Activated naive CD4-positive, alpha-beta T cell (primary cell): ENCODE measurements at places on chromosomes 4 and X.

DNA sequence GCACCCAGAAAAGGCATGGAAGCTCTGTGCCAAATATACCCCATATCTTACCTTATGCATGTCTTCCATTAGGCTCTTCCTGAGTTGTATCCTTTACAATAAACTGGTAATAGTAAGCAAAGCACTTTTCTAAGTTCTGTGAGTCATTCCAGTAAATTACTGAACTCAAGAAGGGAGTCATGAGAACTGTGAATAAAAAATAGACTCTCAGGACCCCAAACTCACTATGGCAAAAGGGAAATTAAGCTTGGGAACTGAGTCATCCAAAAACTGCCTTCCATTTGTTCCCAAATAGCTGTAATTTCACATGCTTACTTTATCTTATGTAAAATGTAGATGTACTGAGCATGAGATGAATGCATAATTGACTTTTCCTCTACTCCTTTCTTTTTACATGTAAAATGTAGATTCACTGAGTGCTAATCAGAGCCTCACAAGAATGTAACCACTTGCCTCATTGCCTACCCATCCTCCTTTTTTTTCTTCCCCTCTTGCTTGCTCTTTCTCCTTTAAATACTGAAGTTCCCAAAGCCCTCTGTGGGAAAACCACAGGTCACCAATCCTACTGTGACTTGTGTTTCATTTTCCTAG is 8.1 kb downstream of the TCEAL3 start:
- no peak for DNase-seq

- no peak for DNase-seq
These were observed 226.0 kb upstream of the MAB21L2 start for GRCh38 chr4:150355858-150356455.

DNA sequence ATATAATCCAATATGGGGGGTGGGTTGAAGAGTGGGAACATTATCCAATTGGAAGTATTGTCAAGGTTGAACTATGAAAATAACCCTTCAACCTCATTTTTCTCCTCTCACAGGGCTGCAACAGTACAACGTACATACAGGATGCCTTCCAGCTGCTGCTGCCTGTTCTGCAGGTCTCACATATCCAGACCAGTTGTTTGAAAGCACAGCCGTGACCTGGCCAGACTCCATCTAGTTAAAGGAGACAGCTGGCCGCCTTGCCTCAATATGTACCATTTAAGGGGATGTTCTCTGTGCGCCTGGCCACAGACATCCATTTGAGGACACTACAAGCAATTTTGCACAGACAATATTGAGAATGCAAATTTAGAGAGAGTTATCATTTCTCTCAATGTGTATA is 75.7 kb downstream of the FAM114A1 start:
- DNase-seq, result no peak

- no peak for DNase-seq
These were observed 4.1 kb upstream of the WFS1 start for GRCh38 chr4:6265546-6265945.

- DNase-seq, result no peak
These were observed 81.5 kb downstream of the CLDN34 start for GRCh38 chrX:10048707-10049106.

DNA sequence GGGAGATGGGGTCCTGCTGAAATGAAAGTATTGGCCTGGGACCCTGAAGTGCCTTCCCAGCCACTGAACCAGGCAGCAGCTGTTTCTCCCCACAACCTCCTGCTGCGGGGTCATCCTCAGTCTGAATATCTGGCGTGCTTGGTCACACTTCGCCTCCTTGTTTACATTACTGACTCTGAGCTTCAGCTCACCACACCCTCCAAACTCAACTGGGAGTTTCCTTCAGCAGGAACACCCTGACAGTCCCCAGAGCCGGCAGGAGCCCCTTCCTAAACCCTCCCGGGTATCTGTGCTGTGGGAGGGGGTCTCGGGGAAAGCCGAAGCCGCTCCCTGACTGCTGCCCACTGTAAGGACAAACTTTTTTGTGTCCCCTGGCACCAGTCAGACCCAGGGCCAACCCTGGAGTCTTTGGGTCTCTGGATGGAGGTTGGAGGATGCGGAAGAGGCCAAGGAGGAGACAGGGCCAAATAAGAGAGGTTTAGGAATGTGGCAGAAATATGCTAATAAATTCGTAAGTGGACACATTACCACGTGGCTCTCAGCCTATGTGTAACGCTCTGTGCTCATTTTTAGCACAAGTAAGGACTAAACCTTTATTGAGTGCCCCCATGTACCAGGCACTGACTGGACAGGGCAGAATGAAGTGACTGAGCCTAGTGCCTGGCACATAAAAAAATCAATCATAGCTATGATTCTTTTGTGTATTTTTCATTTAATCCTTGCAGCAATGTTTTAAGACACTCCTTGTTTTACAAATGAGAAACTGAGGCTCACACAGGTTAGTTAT is 20.7 kb downstream of the FHDC1 start:
- no peak for DNase-seq

DNA sequence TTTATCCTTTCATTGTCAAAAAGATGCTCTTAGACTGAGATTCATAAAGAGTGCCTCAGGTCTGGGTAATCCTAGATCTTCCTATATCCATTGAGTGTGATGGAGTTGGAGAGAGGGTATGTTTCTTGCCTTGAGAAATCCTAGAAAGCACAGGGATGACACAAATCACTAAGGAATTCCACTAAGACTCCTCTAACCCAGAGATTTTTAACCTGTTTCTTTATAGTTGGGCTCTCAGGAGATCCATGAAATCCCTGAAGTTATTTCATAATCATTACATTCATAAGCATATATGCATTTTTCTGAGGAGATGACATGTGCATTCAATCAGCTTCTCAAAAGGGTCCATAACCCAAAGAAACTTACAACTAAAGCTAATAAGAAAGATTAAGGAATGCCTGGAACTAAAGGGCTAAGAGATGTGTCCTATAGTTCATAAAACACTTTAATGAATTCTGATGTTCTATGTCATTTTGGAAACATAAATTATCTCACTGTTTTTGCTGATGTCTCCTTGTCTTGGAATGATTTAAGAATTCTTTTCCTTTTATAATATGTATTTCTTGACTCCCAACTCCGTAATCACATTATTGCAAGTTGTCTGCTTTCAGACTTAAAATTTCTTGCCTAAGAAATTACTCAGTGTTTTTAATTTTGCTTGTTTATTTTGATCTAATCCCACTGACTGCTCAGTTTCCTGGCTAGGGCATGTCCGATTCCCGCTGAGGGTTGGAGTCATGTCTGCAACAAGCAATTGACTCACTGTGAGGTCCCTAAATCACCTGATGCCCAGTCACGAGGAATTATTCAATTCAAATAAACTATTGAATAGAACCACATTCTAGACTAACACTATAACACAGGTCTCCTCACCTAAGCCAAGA is 2.8 kb upstream of the AMTN start:
- DNase-seq, result no peak

DNA sequence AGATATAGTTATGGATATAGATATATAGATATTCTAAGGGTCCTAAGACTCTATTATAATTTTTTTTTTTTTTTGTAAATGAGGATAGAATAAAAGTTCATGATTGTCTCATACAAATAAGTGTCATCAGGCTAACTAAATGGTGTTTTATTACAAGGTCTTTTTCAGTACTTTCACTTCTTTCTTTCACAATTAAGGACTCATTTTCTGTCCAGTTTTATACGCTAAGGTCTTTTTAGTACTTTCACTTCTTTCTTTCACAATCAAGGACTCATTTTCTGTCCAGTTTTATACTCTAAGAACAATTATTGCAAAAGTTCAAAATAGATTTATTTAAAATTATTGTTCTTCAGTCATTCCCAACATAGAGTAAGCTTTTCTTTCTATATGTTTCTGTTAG is 32.7 kb downstream of the RUFY3 start:
- no peak for DNase-seq

GRCh38 chrX:106286053-106286650 is 118.0 kb downstream of the PWWP3B start:
- no peak for DNase-seq

GRCh38 chrX:3443184-3443583 is 96.7 kb upstream of the MXRA5 start:
- no peak for DNase-seq

DNA sequence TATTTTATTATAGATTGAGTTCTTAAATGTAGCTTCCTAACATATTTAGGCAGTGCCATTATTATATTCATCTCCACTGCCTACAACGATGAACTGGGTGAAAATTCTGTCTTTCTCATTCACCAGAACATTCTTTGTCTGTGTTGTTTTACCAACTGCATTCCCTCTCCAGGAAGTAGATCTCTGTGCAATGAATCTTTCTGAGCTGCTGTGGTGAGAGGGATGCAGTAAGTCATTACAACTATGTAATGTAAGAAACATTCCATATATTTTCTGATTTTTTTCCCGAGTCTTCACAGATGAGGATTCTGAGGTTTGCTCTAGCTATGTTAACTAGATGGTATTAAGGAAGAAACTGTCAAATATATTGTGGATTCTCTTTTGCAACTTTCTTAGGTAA is 811.9 kb upstream of the PCDH7 start:
- DNase-seq, result no peak

GRCh38 chrX:76183289-76184049 is 10.6 kb downstream of the PBDC1 start:
- no peak for DNase-seq

GRCh38 chr4:26863512-26863911 is 2.9 kb downstream of the STIM2 start:
- no peak for DNase-seq

- no peak for DNase-seq
These were observed 16.6 kb downstream of the CENPVL2 start for GRCh38 chrX:51665981-51666380.

GRCh38 chrX:12002876-12003275 is 135.4 kb upstream of the FRMPD4 start:
- DNase-seq, result no peak

GRCh38 chr4:95204873-95205272 is 343.9 kb downstream of the UNC5C start:
- DNase-seq, result no peak

DNA sequence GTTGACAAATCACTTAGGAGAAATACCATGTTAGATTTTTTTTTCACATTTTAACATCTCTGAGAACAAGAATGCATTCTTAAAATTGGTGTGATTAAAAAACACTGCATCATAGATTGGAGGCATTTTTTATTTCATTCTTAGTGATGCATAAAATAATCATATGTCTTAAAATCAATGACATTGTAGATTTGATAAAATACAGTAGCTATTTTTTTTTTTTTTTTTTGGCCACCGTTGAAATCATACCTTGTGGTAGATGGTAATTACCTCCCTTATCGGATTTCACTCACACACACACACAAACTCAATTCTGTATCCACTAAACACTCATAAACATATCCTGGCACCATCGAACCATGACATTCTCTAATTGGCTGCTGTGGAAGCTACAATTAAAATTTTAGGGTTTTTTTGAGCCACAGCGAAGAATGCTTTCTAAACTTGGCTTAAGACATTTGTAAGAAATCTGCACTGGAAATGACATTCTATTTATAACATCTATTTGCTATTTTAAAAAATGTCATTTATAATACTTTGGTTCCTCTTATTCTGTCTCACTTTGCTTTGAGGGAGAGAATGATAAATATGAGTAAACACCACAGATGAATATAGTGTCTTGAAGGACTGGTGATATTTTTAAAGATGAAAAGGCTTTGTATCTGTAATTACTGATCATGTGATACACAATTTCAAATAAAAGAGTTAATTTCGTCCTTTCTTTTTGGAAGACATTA is 60.1 kb downstream of the CCSER1 start:
- no peak for DNase-seq

GRCh38 chr4:83591730-83592129 is 55.8 kb downstream of the GPAT3 start:
- DNase-seq, result no peak

DNA sequence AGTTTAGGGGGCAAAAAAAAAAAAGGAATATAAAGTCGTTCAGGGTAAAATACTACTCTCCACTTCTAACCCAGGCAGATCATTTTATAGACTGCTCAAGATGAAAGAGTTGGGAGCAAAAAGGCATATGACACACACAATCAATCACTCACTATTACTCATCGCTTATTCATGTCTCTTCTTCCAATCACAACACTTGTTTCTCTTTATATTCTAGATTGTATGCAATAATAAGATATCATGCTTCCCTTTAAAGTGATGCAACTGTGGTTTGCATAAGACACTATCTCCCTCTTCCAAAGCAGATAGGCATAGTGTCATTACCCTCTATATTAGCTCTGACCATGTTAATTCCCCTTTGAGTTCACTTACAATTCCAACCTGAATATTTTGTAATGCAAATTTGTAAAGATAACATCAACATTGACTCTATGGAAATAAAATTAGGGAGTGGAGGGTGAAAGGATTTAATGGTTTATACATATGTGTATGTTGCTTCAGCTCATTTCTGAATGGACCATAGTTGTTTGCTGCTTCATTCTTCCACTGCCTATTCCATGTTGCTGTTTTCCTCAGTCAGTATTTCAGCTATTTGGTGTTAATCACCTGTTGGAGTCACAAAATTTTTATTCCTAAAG is 154.9 kb upstream of the EPHA5 start:
- no peak for DNase-seq

GRCh38 chrX:56615282-56615681 is 51.9 kb downstream of the UBQLN2 start:
- DNase-seq, result no peak

- no peak for DNase-seq
These were observed 58.4 kb upstream of the PNPLA4 start for GRCh38 chrX:7985568-7985967.

- DNase-seq, result no peak
These were observed 4.9 kb downstream of the HUWE1 start for GRCh38 chrX:53681661-53682060.

DNA sequence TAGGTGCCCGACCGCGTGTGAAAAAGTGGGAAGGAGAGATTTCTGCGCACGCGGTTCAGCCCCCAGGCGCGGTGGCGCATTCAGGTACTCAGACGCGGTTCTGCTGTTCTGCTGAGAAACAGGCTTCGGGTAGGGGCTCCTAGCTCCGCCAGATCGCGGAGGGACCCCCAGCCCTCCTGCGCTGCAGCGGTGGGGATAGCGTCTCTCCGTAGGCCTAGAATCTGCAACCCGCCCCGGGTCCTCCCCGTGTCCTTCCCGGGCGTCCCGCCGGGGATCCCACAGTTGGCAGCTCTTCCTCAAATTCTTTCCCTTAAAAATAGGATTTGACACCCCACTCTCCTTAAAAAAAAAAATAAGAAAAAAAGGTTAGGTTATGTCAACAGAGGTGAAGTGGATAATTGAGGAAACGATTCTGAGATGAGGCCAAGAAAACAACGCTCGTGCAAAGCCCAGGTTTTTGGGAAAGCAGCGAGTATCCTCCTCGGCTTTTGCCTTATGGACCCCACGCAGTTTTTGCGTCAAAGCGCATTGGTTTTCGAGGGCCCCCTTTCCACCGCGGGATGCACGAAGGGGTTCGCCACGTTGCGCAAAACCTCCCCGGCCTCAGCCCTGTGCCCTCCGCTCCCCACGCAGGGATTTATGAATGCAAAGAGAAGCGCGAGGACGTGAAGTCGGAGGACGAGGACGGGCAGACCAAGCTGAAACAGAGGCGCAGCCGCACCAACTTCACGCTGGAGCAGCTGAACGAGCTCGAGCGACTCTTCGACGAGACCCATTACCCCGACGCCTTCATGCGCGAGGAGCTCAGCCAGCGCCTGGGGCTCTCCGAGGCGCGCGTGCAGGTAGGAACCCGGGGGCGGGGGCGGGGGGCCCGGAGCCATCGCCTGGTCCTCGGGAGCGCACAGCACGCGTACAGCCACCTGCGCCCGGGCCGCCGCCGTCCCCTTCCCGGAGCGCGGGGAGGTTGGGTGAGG is 3.7 kb downstream of the SHOX start:
- DNase-seq, result no peak
